Activated naive CD8-positive, alpha-beta T cell treated with anti-CD3 and anti-CD28 coated beads, Interleukin-2, amount 10 ng/mL, durations not matched to agents 7 days and 5 days (primary cell): ENCODE measurements at places on chromosomes 11 and 22.

GRCh38 chr11:35165423-35166368 is 26.7 kb downstream of the CD44 start:
- H3K27me3 ChIP-seq, result no peaks in the 10 kb centered on the region
- H3K4me3 ChIP-seq, result peak overlapping the region; percentile 81
- peaks cover 88% of the 10 kb centered on the region for H3K4me1 ChIP-seq
- peaks cover 50% of the 10 kb centered on the region for H3K36me3 ChIP-seq

GRCh38 chr22:50674606-50675552 is 2.3 kb downstream of the SHANK3 start:
- no peak for DNase-seq
- no peak overlapping the region for H3K27ac ChIP-seq
- H3K27me3 ChIP-seq, result peaks cover 47% of the 10 kb centered on the region
- peak overlapping the region; percentile 38 for H3K4me3 ChIP-seq
- H3K4me1 ChIP-seq, result peaks cover 5% of the 10 kb centered on the region

DNA sequence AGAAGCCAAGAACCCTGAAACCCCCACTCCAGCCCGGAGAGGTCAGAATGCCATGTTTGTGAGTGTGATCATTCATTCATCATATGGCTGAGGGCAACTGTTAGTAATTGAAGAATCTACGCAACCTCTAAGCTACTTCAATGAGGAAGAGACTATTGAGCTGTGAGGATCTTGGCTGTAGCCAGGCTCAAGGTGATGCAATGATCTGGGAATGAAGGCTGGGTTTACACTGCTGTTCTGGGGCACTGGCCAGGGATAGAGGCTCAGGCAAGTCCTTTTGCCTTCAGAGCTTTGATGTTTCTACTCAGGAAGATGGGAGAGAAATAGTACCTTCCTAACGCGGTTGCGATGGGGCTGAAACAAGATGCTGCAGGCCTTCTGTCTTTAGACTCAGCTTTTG is 12.9 kb downstream of the CRYBB2 start:
- peaks cover 27% of the 10 kb centered on the region for H3K27me3 ChIP-seq
- H3K27ac ChIP-seq, result no peak overlapping the region
- H3K4me1 ChIP-seq, result peaks cover 6% of the 10 kb centered on the region
- H3K4me3 ChIP-seq, result no peak overlapping the region
- DNase-seq, result no peak

DNA sequence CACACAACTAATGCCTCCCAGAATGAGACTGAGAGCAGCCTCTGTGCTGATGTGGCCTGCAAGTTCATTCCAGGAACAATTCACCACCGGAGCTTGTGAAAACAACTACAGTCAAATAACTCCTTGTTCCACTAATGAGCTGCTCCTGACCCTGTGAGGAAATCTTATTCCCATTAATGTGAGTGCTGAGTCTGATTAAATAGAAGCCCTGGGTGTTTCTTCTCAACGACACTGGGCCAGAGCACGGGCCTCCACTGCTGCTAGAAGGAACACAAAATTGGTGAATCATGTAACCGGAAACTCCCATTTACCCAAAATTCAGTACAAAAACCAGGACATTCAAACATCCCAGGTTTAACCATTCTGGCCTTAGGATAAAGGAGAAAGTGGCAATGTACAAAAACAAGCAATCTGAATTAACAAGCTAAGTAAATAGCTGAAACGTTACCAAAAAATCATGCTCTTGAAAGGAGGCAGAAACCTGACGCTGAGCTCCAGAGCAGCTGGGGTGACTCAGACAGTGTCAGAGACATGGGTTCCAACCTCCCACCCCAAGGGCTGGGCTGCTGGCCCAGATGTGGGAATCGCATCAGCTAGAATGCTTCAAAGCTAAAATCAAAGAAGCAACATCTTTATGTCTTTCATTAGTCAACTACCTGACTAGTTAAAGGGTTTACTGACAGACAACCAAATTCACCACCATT is 26.7 kb downstream of the SERGEF start:
- H3K36me3 ChIP-seq, result peaks cover 22% of the 10 kb centered on the region
- DNase-seq, result no peak
- H3K4me3 ChIP-seq, result no peak overlapping the region
- H3K27ac ChIP-seq, result no peak overlapping the region
- H3K4me1 ChIP-seq, result no peaks in the 10 kb centered on the region
